Tongue (tissue), 3 donors: ENCODE measurements at places on chromosomes 1 and 21.
A peak's percentile ranks its signal among the peaks of the same experiment; 100 is the strongest.

DNA sequence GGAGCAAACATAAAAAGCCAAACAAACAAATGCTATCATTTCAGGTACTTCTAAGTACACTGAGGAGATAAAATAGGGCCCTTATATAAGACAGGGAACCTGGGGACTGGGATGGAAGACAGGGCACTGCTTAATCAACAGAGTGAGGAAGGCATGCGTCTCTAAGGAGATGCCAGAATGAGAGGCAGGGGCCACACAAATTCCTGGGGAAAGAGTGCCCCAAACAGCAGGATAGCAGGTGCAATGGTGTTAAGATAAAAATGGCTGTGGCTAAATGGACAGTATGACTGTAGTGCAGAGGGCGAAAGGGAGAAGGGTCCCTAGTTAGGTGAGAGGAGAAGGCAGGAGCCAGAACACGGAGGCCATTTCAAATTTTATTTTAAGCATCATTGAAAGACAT, 113.9 kb downstream of the ZBTB18 start:
- DNase-seq, result peak; percentile 24

DNA sequence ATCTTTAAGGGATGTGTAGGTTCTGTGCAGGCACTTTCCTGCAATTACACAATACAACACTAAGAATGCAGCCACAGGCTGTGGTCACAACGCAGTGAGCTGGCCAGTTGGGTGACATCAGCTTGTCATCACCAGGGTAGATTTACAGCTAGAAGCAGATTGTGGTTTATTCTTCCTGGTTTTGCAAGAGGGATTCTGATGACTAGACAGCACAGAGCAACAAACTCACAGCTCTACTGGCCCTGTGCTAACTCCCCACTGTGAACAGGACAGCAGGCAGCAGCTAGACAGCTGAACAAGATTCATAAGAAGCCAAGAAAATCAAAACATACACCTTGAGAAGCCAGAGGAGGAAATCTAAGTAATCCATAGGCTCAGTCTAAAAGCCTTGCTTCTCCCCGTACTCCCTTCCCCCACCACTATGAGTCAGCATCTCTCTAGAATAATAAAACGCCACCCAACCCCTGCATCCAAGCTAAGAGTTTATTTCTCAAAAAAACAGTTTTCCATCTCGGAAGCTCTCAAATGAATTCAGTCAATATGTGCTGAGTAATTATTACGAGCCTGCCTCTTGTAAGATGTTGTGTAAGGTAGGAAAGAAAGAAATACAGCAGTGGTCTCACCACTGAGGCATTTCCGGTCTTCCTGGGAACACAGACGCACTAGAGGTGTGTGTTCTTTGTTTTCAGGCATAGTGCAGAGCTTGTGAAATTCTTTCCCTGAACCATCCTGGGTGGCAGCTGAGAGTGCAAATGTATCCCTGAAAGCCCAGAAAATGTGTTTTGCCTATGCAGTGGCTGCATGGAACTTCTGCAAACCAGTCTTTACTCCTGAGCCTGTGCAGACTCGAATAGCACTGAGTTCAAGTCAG, 162.8 kb downstream of the NTPCR start:
- DNase-seq, result peak; percentile 67

DNA sequence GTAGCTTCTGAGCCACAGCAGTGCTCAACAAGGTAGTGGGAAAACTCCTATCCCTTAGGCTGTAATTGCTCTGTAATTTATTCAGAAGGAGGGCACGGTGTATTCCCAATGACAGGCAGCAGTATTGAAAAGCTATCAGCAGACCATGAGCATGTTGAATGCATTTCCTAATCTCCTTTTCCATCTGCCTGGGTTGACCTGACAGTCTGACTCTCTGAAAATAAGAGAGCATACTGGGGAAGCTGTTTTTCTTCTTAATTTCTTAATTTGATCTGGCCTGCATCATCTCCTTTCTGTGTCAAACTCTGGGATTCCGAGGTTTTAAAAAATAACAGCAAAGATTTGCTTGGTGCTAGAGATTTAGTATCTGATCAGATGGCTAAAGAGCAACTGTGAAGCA, 88.1 kb upstream of the SLC35F3 start:
- no peak for DNase-seq

GRCh38 chr1:239616673-239617072, 230.3 kb downstream of the CHRM3 start:
- no peak for DNase-seq

- DNase-seq, result peak; percentile 92
These were observed at the start of gene RNF187 for GRCh38 chr1:228487336-228488124. Gene RNF187, plus strand, starts transcription at chr1:228487382.

DNA sequence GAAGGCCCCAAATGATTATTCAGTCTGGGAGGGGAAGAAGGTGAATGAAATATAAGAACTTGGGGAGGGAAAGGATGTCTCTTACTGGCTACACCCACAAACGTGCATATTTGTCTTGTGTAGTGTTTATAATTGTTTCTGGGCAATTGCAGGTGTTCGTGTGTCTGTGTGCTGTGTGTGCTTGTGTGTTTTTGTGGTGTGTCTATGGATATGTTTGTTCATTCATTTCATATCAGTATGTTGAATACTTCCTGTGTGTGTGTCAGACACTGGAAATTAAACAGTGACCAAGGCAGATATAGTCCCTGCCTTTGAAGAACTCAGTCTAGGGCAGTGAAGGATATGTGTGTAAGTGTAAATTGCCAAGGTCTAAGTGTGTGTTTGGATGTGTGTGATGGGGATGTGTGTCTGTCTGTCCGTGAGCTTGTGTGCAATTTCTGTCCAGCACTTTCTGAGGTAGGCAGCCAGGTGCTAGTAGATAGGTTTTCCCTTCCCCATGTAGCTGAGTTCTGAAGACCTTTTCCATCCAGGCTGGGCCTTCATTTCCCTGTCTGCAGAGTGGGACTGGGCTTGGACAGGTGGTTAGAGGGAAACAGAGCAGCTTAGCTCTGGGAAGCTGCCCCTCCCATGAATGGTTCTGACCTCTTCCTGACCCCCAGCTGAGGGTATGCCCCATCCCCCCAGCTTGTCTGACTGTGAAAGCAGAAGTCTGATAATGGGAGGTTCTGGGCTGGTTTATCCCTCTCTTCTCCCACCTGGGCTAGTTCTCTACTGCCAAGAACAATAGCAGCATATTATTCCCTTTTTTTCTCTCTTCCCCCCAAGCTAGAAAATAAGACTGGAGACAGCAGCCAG, 3.8 kb downstream of the AGO1 start:
- no peak for DNase-seq

GRCh38 chr1:98733782-98734112, 72.2 kb downstream of the SNX7 start:
- no peak for DNase-seq

DNA sequence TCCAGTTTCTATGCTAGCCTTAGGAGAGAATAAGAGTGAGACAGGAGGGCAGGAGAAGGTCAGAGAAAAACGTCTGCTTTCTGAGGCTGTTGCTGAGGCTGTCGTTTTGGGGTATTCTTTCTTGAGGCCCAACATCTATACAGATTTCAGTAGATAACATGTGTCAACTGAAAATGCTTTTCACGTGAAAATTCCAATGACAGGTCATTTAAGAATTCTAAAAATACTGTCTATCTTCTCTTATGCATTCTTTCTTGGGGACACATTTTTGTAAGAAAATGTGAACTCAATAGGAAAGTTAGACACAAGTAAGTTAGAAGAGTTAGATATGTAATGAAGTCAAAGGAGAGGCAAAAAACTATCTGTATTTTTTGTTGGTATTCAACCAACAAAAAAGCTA, 150.8 kb downstream of the TGFB2 start:
- no peak for DNase-seq

- no peak for DNase-seq
These were observed 2.0 kb downstream of the SV2A start for GRCh38 chr1:149915429-149916192.

DNA sequence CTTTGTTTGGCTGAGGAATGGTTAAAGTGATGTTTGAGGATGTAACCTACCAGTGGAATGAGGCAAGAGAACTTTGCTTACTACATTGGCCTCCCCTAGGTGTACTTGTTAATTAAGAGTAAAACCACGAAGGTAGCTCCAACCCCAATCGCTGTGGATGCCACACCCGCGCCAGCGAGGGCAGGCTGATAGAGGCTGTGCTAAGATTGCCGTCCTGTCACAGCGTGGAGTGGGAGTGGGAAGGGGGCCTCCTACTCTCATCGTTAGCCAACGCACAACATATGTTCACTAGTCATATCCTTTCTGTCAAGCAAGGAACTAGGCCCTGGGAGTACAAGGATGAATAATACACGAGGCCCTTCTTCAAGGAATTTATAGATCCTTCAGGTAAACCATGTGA, 99.6 kb downstream of the RUNX1 start:
- DNase-seq, result no peak

DNA sequence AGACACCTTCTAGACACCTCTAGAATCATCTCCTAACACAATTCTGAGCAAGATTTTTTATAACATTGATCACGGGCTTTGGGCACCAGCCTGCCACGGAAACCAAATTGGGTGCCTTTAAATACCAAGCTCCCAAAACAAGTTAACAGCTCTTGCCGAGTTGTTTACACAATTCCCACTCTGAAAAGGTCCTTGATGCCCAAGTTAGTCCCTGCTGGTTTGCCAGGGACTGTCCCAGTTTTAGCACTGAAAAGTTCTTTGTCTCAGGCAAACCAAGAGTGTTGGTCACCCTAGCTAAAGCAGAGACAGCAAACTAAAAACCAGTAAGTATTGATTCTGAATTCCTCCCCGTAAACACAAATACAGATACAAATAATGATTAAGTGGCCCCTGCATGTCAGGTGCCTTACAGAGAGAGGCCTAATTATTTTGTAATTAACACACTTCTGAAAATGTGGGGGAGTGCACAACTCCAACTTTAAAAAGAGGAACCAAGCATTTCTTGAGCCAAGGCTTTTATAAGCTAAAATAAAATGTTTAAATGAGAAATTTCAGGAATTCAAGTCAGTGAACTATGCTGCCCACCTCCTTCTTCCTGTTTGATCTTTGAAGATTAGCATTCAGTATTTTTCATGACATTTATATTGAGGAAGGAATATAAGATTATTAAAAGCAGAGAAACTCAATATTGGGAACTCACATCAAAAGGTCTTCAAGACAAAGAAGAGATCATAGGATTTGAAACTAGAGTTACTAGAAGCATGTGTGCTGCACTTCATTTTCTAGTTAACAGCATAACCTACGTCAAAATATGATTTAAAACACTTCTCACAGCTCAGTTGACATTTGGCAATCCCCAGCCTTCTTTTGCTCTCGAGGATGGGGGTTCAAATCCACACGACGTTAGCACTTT, 9.0 kb upstream of the UBE2U start:
- no peak for DNase-seq

DNA sequence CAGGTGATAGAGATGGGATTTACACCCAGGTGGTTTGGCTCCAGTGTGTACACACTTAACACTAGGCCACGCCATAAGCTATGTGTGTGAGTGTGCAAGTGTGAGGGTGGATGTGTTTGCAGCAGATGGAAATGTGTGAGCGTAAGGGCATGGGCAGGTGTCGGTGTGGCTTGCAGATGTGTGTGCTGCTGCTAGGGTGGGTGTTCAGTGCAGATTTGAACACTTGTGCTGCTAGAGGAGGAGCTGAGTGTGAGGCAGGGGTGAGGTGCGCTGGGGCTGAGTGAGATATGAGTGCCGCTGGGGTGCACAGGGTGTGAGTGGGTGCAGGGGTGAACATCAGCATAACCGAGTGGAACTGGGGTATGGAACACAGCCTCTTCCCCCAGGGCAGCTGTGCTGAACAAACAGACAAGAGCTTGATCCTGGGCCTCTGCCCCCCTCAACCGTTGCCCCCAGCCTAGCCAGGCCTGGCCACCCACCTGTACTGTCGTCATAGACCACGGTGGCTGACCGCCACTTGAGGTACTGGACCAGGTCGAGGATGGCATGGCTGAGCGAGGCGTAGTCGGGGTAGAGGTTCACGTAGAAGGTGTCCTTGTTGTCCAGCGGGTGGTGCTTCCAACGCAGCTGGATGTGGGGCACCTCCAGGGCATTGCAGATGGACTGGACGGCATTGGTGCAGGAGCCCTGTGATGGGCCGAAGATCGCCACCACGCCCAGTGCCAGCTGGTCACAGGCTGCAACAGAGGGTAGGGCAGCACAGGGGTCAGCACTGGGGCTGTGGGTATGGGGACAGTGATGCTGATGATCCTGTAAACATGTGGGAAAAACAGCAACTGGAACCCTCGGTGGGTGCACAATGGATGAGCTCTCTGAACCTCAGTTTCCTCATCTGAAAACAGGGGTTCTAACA, 153.9 kb downstream of the GRIK3 start:
- no peak for DNase-seq

GRCh38 chr1:55447488-55447887, 232.3 kb upstream of the USP24 start:
- DNase-seq, result no peak

- DNase-seq, result no peak
These were observed 1.7 kb downstream of the SSX2IP start for GRCh38 chr1:84688463-84689061.

- no peak for DNase-seq
These were observed 6.6 kb downstream of the UBL4B start for GRCh38 chr1:110118636-110119396.

GRCh38 chr1:21926814-21927532, 10.1 kb downstream of the HSPG2 start:
- no peak for DNase-seq

DNA sequence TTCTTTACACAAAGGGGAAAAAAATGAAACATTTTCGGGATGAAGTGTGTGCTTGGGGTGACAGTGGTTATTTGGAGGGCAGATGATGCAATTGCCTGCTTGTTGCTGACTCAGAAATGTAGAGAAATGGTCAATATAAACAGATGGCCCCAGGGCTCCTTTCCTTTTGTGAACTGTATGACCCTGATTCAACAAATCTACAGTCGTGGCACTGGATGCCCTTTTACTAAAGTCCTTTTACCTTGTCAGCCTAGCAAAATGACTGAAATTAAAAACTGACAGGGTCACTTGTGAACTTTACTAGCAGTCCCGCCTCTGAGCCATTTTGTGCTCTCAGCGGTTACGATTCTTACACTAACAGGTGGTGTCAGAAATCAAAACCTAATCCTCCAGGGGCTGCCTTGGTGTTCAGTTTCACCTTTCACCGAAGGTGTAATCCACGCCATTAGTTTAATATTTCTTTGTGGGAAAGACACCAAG, 49.8 kb downstream of the GREM2 start:
- peak; percentile 22 for DNase-seq

DNA sequence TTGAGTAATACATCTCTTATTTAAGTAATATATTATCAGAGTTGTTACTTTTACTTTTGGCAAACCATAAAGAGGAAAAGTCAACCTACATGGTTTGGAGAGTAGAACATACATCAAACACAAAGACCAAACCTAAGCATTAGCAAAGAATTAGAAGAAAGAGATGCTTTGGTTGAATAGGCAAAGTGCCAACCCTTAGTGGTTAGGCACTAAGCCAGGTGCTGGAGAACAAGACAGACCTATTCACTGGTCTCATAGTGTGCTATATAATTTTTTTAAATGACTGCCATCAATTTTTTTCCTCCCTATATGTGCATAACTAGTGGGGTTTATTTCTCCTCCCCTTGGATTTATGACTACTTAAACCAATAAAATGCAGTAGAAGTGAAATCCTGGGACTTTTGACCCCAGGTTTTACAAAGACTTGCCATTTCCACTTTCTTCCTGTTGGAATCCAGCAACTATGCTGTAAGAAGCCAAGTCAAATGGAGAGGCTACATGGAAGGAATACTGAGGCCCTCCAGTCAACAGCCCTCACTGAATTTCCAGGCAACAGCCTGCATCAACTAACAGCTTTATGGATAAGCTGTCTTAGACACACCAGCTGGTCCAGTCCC, 69.8 kb upstream of the HAO2 start:
- no peak for DNase-seq

GRCh38 chr1:43666608-43667007, 16.7 kb downstream of the KDM4A start:
- no peak for DNase-seq
